ENCODE measurements at places on chromosomes 4 and X.

DNA sequence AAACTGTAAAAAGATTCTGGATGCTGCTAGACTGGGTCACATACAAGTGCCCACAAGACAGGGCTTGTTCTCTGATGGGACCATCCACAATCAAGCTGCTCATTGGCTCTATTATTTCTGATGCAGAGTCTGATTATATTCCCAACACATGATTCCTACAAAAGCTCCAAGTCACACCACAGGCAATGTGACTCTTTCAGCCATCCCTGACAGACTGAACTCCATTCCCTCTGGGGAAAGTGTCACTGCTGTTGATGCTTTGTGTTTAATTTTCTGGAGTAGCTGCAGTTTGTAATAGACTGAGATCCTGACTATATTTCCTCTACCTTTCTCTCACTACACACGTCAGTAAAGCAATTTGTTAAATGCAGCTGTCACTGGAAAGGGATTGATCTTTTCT, 55.4 kb upstream of the BCLAF3 start:
- DNase-seq = no peak

GRCh38 chr4:127012549-127012948, 620.2 kb upstream of the INTU start:
- peak; percentile 37 for DNase-seq

DNA sequence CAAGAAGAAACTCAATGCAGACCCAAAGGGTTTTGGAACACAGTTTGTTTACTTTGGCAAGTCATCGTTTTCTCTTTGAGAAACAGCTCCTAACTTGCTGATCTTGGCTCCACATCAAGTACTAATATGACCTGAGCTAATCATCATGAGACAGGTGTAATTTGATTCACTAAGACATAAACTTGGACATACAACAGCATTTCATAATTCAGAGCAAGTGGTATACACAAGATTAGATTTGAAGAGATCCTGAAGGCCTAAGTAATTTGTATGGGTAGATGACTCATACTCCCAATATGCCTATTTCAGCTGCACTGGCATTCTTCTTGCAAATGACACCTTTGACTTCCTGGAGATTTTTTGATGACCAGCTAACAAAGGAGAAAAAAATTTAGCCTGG, 1521.7 kb downstream of the RPA4 start:
- no peak for DNase-seq

DNA sequence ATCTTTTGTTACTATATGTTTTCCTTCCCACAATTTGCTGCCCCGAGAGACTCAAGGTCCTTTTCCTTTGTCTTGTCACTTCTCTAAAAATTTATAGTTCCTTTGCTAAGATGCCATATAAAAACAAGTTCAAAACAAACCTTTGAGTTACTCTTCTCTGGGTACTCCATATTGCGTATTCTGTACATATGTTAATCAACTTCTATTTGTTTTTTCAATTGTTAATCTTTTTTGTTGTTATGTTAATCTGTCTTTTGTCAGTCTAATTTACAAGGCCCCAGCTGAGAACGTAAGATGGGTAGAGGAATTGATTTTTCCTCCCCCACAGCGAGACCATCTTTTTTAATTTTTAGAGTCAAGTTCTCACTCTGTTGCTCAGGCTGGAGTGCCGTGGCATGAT, 7.2 kb upstream of the PPEF2 start:
- DNase-seq = no peak

DNA sequence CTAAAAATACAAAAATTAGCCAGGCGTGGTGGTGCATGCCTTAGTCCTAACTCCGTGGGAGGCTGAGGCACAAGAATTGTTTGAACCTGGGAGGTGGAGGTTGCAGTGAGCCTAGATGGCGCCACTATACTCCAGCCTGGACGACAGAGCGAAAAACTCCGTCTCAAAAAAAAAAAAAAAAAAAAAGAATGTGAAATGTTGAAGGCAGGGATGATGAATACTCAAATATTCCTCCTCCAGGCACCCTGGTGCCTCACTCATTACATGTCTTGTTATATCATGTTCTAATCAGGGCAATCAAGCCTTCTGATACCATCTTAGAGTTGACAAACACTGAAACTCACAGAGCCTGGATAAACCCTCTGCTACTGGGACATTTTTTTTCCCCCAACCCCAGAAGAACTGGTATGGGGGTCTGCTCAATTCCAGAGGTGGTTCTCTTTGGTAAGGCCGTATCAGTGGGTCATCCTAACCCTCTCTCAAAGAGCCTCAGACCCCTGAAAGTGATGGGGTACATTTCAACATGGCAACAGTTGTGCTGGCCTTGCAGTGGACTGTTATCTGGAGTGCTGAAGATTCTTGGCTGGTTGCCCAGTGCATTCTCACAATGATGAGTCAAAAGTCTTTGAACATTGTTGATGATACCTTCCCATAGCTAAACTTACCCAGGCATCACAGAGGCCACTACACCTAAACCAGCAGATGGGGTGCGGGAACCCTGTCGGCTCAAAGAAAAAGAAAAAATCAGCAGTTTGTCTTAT, 2.4 kb upstream of the SH3KBP1 start:
- peak; percentile 88 for DNase-seq

GRCh38 chr4:40621229-40621591, 8.5 kb downstream of the RBM47 start:
- no peak for DNase-seq

DNA sequence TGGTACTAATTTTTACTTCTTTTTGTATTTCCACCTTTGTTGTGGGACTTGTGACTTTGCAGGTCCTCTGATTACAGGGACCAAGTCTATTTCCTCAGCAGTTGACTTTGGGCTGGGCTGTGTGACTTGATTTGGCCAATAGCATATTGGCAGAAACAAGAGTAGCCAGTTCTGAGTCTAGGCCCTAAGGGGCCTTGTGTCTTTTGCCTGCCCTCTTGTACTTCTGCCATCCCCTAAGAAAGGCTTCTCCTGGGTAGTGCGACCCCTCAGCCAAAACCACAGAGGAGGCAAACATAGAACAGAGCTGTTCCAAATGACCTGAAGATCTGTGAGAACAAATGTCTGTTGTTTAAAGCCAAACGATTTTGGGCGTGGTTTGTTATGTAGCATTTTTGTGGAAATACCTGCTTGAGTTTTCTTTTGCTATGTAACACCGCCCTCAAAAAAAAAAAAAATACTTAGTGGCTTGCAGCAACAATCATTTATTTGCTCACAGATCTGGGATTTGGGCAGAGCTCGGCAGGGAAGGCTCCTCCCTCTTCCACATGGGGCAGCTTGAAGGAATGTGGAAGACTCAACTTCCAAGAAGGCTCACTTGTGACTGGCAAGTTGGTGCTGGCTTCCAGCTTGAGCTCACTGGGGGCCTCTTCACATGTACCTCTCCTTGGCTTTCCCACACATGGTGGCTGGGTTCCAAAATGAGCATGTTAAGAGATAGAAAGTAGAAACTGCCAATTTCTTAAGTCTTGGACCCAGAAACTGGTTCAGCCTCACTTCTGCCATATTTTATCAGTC, 423.0 kb upstream of the CNKSR2 start:
- DNase-seq = no peak

DNA sequence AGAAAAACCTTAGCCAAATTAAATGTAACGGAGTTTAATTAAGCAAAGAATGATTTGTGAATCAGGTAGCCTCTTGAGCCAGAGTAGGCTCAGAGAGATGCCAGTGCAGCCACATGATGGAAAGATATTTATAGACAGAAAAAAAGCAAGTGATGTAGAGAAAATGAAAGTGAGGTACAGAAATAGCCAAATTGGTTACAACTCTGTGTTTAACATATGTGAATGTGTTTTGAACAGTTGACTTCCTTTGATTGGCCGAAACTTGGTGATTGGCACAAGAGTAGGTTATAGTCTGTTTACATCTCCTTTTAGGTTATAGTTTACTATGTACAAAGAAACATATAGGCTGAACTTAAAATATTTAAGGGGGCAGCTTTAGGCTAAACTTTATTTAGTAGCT, 459.9 kb upstream of the BOD1L1 start:
- DNase-seq = no peak

- DNase-seq = peak; percentile 93
These were observed at the start of gene RBM3 for GRCh38 chrX:48574270-48575266. Gene RBM3 (plus strand): TSS chrX:48574484. CDS start chrX:48575181, 697 bp downstream.
